Umbilical cord (tissue), 2 donors: ENCODE measurements at places on chromosomes 7 and 10. TPM values are rescaled to one million over a fixed set of nuclear protein-coding genes. Genes with fewer than 3 reads are reported as not detected.

The CHST12 gene
- total RNA-seq = 3.9 TPM

The SH2D4B gene
- 1.9 TPM for total RNA-seq

The CYP51A1 gene
- total RNA-seq = 93.4 TPM

DNA sequence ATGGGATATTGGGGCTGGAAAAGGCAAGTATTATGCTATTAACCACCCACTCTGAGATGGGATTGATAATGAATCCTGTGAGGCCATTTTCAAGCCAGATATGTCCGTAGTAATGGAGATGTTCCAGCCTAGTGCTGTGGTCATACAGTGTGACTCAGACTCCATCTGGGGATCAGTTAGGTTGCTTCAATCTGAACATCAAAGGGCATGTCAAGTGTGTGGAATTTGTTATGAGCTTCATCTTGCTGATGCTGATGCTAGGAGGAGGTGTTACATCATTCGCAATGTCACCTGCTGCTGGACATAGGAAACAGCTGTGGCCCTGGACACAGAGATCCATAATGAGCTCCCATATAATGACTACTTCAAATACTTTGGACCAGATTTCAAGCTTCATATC, 144.7 kb downstream of the PLCE1 start:
- DNase-seq = no peak

- no peak for DNase-seq
Observed at GRCh38 chr7:34653787-34654186, 4.2 kb upstream of the NPSR1 start.

DNA sequence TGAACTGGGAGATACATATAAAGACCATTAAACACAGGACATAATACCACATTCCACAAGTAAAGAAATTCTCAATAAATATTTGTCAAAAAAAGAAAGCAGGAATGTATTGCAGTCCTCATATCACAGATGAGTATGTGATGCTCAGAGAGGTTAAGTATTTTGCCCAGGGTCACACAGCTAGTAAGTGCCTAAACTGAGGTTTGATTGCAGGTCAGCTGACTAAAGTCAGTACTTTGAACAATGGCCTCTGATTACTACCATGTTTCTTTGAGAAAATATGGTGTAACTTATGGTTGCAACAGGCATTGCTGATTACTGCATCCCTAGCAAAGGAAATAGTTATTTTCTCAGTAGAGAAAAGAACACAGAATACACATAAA, 267.1 kb downstream of the ELMO1 start:
- no peak for DNase-seq

GRCh38 chr7:89023206-89023605, 227.7 kb upstream of the TEX47 start:
- no peak for DNase-seq

DNA sequence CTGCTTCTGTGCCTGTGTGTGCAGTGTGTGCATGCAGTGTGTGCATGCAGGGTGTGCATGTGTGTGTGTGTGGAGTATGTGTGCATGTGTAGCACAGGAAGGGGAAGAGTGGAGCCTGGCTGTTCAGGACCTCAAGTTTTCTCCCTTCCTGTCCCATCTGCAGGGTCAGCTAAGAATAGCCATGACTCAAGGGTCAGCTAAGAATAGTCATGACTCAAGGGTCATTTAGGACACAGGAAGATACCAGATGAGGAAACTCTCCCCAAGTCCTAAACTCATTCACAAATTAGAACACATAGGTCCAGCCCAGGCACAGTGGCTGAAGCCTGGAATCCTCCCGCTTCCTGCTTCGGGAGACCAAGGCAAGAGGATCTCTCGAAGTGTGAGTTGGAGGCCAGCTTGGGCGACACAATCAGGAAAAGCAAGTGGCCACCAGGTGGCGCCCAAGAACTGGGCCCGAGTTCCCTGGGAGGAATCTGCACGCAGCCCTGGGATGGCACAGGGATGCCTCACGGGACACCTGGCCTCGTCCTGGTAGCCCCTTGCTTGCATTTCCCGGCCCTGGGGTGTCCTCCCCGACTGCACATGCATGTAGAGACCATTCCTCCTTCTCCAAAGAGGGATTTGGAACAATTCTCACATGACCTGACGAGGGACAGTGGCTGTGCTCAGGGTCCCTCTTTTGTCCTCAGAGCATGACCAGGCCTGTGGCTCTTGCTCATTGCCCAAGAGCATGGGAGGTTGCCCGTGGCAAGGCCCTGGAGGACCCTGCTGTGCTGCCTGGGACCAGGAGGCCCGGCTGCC, 21.4 kb upstream of the VOPP1 start:
- peak; percentile 19 for DNase-seq
